Activated CD4-positive, alpha-beta T cell treated with anti-CD3 and anti-CD28 coated beads, Interleukin-2, Interleukin-6, amounts not matched to agents 100 ng/mL and 50 ng/mL, durations not matched to agents 16 hours and 8 hours (primary cell): ENCODE measurements at places on chromosomes 1 and 21.
A peak's percentile ranks its signal among the peaks of the same experiment; 100 is the strongest.

DNA sequence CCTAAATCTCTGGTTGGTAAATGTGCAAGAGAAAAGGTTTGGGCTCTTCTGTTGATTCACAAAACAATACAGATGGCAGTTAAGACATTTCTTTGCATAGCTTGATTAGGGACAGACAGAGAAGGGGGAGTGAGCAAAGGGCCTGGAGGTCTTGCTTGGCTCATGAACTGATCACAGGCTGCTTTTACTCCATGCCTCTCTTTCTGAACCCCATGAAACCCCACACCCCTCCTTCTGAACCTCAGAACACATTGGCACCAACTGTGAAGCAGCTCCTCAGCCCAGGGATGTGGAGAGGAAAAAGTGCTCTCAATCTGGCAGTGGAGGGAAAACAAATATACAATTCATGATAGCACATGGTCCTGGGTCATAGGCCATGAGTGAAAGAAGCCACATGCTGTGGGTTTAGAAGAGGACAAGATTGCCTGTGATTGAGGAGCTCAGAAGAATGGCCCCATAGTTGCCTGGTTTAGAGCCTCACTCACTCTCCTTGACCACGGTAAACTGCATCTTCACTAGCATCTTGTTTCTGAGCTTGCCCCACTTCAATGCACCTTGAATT, 111.6 kb upstream of the GADD45A start:
- no peak for DNase-seq

GRCh38 chr1:197577580-197577979, 197.7 kb downstream of the DENND1B start:
- no peak for DNase-seq

- no peak for DNase-seq
Measured at GRCh38 chr1:18967066-18967690, 10.7 kb upstream of the IFFO2 start.

DNA sequence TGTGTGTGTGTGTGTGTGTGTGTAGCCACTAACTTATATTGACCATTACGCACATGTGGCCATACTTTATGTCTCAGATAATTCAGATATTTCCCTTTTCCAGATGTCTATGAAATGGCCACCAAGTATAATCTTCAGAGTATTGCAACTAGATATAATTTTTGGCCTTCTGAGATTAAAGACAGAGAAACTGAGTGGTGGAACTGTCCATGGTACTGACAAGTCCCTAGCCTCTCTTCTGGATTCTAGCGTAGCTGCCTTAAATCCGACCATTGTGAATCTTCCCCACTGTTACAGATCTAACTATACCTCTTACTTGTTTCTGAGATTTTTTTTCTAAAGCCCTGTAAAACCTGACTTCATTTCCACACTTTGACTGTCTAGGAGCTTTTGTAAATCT, 100.0 kb upstream of the SERTAD4 start:
- peak; percentile 7 for DNase-seq

- no peak for DNase-seq
Measured at GRCh38 chr21:36532769-36533467, 53.0 kb upstream of the CLDN14 start.

GRCh38 chr1:218344814-218345672, at the start of gene TGFB2:
TGFB2 (plus strand) TSS chr1:218345336; CDS start chr1:218346702, 1,366 bp downstream.
- DNase-seq: peak; percentile 7

DNA sequence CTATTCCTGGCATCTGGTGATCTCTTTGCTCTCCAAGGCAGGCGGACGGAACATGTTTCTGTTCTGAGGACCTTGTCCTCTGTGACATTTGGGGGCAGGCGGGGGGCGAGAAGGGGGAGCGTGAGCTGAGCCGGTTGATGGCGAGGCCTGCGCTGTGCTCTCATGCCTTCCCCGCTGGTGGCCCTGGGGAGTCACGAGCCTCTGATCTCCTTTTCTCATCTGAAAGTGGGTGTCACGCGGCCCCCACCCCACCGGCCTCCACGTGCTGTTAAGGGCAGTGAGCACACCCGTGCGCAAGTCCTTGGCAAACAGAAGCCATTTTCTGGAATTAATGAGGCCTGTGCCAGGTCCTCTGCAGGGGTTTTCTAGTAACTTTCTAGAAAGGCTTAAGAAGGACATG, 102.8 kb upstream of the ACTRT2 start:
- DNase-seq: no peak

- DNase-seq: no peak
Measured at GRCh38 chr1:247175458-247175857, 3.6 kb upstream of the ZNF124 start.

- DNase-seq: peak; percentile 47
Measured at GRCh38 chr1:61157468-61157987, 75.2 kb downstream of the NFIA start.

DNA sequence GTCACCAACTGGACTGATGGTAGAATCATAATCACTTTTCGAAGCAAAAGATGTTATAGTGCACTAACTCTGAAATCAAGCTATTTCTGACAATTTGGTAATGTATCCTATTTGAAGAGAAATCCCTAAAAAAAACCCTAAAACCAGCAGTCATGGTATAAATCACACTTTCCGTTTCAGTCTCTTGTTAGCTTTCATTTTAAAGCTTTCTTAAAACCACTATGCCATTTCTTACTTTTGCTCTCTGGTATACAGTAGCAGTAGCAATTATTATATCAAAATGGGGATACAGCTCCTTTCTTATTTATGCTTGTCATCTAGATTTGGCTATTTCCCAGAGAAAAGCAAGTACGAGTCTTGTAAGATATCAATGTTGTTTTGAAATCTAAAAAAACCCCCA, 323.3 kb downstream of the KCTD3 start:
- no peak for DNase-seq

- DNase-seq: no peak
Measured at GRCh38 chr1:2150801-2151200, 43.8 kb downstream of the FAAP20 start.

DNA sequence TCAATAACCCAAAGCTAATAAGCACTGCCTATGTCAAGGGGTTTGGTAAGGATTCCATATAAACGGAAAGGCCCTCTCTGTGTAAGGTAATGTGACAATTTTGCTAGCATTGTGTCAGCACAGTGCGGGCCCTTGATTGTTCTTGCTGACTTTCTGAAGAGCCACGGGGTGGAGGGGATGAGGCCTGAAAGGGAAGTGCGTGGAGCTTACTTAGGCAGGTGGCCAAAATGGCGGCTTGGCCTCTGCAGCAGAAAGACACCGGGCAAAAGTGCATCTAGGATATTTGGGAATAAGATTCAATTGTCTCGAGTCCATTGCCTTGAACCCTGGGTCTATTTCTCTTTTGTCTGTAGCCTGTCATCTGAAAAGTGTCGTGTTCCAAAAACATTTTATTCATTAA, 114.3 kb downstream of the TGFB2 start:
- DNase-seq: no peak

DNA sequence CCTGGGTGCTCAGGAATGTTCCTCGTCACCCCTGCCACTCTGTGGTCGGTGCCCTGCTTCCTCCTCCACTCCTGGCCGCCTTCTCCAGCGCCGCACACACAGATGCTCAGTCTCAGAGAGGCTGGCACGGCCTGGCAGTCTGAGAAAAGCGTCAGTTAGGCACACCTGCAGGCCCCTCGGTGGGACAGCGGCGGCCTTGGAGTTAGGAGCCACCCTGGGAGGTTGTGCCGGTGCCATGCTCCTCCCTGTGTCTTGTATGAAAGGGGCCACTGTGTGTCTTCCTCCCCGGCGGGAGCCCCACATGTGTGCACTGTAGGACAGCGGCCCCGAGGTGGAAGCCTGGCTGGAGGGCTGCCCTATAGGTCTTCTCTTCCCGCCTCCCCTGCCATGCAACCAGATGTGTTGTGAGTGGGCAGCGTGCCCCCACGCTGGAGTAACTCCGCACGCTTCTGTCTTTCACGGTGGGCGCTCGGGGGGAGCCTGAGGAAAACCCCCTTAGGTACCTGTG, 145.2 kb downstream of the PGBD5 start:
- DNase-seq: no peak

DNA sequence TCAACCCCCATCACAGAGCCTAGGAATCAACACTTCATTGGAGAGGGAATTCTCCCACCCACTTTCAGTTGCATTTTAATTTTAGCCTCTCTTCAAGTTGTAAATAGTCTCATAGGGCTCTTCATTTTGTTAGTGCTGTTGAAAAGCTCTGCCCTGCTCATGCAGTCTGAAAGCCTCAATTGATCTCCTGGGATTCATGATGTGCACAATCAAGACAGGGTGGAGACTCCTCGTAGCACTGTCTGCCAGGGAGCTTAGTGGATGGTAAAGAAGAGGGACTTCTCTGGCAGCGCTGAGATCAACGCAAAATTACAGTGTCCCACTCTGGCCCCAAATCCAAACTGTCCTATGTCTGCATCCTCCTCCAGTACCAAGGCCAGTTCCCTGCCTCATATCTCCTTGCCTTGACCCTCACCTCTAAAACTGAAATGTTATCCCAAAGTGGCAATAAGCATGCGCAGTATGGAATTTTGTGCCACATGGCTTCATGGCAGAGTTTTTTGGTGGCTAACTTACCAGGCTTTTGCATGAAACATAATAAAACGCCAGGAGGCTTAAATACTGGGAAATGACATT, 282.2 kb downstream of the CACNA1E start:
- no peak for DNase-seq

DNA sequence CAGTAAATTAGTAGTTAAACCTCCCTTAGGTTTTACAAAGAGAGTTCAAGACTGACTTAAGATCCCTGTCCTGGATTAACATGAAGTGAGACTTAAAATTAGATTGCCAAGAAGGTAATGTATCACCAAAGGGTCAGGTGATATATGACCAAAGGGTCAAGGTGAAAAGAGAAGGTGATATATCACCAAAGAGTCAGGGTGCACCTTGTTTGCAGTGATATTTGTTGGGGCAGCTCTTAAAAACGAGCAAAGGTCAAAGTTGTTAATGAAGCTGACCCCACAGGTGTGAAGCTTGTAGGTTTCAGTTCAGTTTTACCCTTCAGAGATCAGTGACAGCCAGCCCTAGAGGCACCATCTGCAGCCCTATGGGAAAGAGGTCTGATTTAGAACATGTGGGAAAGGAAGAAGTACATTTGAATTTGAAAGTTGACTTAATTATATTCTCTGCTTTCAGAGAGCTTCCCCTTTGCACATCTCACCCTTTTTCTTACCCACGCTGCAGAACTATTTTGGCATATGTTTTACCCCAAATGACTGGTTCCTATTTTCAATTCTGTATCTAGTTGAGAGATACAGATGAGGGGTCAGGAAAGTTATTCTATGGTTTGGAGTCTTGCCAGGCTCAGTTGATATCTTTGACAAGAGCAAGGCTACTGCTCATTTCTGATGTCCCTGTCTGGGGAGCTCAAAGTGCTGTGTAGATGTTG, 170.8 kb downstream of the S1PR1 start:
- no peak for DNase-seq
